ENCODE measurements at places on chromosomes 2 and 18.

GRCh38 chr18:48943333-48943732 is 7.4 kb downstream of the SMAD7 start:
- DNase-seq = no peak

DNA sequence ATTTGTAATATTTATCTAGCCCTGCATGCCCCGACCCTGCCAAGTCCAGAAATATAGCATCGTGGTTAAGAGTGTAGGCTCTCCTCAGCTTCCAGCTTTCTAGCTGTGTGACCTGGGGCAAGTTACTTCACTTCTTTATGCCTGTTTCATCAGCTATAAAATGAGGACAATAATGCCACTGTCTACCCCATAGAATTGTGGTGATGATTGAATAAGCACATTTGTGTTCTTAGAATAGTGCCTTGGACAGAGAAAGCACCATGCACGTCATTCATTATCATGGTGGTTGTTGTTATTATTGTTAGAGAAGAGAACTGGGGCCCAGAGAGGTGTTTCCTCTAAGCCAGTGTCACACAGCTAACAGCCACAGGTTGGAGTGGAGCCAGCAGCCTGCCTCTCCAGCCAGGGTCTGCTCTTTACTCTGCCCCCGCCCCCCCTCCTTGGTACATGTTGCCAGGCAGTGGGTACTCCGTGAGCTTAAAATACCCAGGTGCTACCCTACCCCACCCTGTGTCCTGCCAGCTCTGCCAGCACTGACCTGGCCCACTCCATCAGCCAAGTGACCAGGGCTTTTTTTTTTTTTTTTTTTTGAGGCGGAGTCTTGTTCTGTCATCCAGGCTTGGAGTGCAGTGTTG is 202.1 kb downstream of the CTIF start:
- DNase-seq = no peak

- no peak for DNase-seq
Observed at GRCh38 chr2:11482473-11483035, 16.6 kb upstream of the E2F6 start.

- DNase-seq = no peak
Observed at GRCh38 chr2:69483024-69483423, 45.8 kb upstream of the NFU1 start.

GRCh38 chr2:42925742-42926433 is 133.5 kb upstream of the HAAO start:
- DNase-seq = no peak

DNA sequence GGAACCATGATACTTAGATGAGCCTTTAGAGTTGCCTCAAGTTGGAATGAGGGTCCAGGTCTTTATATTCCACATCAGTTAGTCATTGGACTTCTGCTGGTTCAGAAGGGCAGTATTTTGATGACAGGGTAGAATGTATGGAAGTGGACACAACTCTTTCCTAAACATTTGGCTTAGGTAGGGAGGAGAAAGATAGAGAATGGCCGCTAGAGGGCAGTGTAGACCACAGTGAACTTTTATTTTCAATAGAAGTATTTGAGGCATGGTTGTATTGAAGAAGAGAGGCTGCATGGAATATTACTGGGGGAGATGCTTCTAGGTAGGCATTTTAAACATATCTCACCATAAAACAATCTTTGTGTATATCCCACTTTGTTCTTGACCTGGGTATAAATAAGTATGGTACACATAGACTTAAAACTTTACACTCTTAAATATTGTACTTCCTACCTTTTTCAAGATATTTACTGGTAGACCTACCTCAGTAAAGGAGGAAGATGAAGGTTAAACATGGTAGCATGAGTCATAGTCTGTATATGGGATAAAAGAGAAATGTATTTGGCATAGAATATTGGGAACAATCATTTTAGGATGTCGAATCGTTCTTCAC is 497.6 kb upstream of the FAM98A start:
- DNase-seq = peak; percentile 65

DNA sequence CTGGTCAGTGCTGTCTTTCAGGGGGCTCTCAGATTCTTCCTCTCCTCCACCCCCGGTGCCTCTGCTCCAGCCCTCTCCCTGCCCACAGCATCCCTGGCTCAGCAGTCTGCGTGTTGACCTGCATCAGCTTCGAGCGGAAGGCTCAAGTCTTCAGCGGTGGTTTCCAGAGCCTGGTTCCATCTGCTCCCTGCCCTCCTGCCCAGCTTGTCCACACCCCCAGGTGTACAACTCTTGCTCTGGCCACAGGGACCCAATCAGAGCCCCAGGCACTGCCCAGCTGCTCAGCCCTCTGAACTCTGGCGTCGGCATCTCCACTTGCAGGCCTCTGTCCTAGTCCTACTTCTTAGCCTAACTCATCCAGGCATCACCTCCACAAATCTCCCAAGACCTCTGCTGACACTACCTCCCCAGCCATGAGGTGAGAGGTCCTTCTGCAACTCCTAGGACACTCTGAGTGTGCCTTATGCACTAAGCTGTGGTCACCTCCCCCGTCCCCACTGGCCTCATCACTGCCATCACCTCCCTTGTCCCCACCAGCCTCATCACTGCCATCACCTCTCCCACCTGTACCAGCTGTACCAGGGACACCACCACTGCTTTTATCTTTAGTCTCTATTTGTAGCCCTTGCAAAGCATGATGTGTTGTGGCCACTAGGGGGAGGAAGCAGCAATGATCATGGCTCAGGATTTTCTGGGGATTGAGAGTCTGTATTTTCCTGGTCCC is 60.9 kb downstream of the EDAR start:
- DNase-seq = peak; percentile 18

DNA sequence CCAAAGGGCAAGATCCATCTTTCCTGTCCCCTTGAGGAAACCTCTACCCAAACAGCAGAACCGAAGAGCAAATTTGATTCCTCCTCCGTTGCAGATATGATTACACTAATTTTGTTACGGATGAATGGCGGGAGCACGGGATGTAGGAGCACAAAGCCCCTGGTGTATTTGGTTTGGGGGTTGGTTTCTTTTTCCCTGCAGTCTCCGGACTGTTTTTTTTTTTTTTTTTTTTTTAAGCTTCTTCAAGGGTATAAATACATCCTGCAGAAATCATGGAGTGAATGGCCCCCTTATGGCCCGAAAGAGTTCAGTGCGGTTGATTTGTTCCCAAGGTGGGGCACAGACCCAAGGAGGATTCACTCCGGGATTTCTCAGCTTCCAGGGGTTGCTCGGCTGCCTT is 135.3 kb upstream of the SH3BP4 start:
- no peak for DNase-seq
